Adipocyte (in vitro differentiated cells): ENCODE measurements at places on chromosomes 2 and 18.
A peak's percentile ranks its signal among the peaks of the same experiment; 100 is the strongest.

GRCh38 chr2:116874021-116874420 is 940.5 kb upstream of the DDX18 start:
- no peak for DNase-seq

- no peak for DNase-seq
Observed at GRCh38 chr2:21356086-21356856, 232.5 kb downstream of the TDRD15 start.

DNA sequence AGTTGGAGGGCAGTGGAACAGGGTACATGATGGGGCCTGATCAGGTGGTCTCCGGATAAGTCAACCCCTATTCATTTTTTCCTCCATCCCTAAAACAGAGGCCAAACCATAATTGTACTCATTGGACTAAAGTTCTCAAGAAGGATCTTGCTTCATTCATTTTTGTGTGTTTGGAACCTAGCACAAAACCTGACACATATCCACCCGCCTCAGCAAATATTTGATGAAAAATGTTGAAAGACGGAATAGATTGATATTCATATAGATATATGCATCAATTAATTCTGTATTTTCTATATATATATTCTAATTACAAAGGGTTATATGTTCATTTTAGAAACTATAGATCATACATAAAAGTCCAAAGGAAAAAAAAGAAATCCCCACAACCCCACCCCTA is 21.9 kb downstream of the SLC4A1AP start:
- DNase-seq = no peak

DNA sequence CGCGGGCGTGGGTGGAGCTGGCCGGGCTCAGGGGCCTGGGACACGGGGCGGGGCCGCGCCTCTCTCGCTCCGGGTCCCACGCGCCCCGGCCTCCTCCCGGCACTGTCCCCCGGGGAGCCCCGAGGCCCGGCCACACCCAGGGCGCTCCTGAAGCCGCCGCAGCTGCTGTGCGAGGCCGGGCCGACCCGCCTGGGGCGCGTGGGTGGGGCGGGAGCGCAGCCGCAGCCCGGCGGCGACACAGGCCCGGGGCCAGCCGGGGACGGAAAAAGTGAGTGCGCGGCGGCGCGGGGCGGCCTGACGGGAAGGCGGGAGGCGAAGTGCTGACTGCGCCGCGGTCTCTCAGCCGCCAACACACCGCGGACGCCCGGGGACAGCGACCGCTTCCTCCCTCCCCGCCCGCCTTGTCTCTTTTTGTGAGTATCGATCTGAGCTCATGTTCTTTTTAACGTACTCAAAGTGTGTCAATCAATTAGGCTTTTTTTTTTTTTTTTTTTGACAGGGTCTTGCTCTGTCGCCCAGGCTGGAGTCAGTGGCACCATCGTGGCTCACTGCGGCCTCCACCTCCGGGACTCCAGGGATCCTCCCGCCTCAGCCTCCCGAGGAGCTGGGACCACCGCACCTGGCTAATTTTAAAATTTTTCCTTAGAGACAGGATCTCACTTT is 14.5 kb downstream of the PDCD1 start:
- DNase-seq = peak; percentile 93

GRCh38 chr18:45173799-45174519 is 441.3 kb upstream of the SLC14A2 start:
- no peak for DNase-seq

- no peak for DNase-seq
Observed at GRCh38 chr2:161843936-161844335, 219.7 kb downstream of the SLC4A10 start.

- no peak for DNase-seq
Observed at GRCh38 chr2:230505162-230505561, 89.2 kb downstream of the SP100 start.

GRCh38 chr18:7517852-7518251 is 49.3 kb upstream of the PTPRM start:
- DNase-seq = no peak

DNA sequence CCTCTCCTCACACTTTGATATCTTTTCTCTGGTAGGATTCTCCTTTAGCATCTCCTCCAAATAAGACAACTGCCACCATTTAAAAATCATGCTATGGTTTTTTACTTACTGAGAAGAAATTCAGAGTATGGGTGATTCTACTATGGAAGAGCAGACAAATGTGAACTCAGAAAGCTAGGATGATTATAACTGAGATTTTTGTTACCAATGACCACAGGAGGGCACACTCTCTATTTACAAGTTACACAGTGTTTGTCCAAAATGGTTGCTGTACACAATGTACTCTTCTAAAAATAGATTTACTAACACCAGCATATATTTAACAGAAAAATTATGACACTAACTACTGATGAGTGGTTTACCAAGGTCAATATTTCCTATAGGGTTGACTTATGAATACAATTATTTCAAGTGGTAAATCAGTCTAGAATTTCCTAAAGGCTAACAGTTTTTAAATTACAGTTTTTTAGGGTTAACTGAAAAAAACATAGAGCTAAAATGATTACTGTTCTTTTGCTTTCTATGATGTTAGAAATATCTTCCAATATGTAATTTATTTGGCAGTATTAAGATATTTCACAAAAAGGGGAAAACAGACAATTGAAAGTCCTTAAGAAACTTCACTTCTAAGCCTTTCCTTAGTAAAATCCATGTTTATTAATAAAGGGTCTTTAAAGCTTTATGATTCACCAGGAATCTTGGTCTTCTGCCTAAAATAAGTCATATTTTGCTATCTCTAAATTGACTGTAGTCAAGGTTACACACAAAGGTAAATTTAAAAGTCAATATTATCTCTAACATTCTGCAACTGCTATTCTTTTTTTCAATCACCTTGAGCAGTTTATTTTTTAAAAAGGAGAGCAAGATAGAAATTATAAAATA is 57.2 kb downstream of the MAP4K3 start:
- peak; percentile 89 for DNase-seq

GRCh38 chr2:229087843-229088516 is 183.1 kb downstream of the PID1 start:
- DNase-seq = peak; percentile 20

DNA sequence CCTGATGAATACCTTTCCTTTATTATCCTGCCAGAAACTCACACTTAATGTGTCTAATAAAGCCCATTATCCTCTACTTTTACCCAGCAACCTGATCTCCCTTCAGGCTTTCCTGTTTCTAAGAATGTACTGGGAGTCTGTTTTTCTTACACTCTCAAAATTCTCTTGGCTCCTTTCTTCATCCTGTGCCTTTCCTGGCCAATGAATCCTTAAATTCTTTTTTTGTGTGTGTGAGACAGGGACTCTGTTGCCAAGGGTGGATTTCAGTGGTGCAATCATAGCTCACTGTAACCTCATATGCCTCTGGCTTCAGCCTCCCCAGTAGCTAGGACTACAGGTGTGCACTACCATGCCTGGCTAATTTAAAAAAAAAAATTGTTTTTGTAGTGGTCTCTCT is 72.7 kb downstream of the MAP2 start:
- peak; percentile 56 for DNase-seq

- DNase-seq = peak; percentile 88
Observed at GRCh38 chr2:97950329-97951154, 45.2 kb downstream of the TMEM131 start.

- peak; percentile 77 for DNase-seq
Observed at GRCh38 chr2:224520064-224520463, 65.1 kb downstream of the CUL3 start.

GRCh38 chr2:95082477-95082876 is 39.1 kb downstream of the MRPS5 start:
- no peak for DNase-seq

- peak; percentile 28 for DNase-seq
Observed at GRCh38 chr2:222451224-222451674, 26.9 kb downstream of the SGPP2 start.

- no peak for DNase-seq
Observed at GRCh38 chr18:29188760-29189159, 1011.8 kb upstream of the CDH2 start.

GRCh38 chr2:175022923-175023322 is 17.7 kb upstream of the CHN1 start:
- no peak for DNase-seq

DNA sequence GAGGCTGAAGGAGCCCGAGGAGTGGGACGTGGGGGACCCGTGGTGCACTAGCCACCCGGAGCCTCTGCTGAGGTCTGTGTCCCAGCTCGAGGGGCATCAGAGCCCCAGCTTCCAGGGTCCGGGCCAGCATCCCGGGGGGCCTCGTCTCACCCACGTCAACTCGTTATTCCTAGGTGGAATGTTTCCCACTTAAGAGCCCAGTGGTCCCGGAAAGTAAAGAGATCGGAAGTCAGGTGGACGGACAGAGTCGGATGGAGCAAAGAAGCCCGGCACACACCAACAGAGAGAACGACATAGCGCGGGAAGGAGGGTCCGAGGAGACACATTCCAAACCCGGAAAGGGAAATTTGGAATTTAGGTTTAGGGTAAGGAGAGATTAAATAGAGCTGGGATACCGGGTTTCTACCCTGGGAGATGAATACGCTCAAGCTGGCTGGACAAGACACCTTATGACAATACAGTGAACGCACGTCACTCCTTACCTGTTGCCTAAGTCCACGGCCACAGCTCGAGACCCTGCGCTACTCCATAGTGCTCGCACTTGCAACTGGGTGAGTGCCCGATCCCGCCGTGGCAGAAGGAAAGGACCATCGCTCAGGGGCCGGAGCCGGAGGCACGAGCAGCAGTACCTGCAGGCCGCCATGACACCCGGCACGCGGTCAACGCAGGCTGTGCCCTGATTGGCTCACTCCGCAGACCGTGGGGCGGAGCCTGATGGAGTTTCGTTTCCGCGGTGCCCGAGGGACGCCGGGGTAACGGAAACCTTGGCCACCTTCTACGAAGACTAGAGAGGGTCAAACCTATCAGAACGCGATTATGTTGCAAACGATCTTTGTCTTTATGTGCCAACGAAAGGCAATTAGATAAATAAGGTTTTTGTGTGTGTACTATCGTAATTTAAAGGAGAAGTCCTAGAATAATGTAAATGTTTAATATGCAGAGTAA is at the start of gene PNPT1:
TSS of gene PNPT1 (minus strand) at position 664 of the 945 bp plus-strand sequence. CDS start at position 643, 21 bp downstream.
- DNase-seq = peak; percentile 97

DNA sequence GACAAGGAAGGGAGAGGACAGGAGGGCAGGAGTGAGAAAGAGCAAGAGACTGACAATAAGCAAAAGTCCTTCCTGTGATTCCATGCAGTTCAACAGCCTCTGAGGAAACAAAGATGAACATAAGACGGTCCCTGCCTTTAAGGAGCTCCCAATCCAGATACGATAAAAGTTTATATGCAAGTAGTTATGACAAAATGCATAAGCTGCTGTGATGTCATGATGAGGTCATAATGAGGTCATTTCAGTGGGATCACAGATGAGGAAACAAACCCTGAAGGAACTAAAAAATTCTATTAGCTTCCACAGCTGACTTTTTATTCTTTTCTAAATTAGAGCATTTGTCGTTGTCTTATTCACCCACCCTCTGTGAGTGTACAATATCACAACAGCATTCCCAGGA is 458.5 kb upstream of the ACVR2A start:
- no peak for DNase-seq

- peak; percentile 86 for DNase-seq
Observed at GRCh38 chr18:2406544-2406943, 164.8 kb downstream of the METTL4 start.

GRCh38 chr2:127049927-127050802 is 56.8 kb downstream of the BIN1 start:
- peak; percentile 83 for DNase-seq

GRCh38 chr2:172381275-172382027 is 45.9 kb upstream of the ITGA6 start:
- DNase-seq = no peak

DNA sequence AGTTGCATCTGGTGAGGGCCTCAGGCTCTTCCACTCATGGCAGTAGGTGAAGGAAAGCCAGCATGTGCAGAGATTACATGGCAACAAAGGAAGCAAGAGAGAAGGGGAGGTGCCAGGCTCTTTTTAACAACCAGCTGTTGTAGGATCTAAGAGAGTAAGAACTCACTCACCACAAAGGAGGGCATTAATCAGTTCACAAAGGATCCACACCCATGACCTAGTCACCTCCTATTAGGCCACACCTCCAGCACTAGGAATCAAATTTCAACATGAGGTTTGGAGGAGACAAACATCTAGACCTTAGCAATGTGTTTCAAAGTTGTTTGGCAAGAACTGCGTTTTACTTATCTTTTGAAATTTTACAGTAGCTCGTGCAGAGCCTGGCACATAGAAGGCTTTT is 20.5 kb upstream of the REG3A start:
- no peak for DNase-seq
